ENCODE measurements at places on chromosomes 13 and 19. TPM values are rescaled to one million over a fixed set of nuclear protein-coding genes. Genes with fewer than 3 reads are reported as not detected.

The DPP9 gene
- 32.7 TPM for polyA plus RNA-seq

The LYPD3 gene
- 13.2 TPM for polyA plus RNA-seq

DNA sequence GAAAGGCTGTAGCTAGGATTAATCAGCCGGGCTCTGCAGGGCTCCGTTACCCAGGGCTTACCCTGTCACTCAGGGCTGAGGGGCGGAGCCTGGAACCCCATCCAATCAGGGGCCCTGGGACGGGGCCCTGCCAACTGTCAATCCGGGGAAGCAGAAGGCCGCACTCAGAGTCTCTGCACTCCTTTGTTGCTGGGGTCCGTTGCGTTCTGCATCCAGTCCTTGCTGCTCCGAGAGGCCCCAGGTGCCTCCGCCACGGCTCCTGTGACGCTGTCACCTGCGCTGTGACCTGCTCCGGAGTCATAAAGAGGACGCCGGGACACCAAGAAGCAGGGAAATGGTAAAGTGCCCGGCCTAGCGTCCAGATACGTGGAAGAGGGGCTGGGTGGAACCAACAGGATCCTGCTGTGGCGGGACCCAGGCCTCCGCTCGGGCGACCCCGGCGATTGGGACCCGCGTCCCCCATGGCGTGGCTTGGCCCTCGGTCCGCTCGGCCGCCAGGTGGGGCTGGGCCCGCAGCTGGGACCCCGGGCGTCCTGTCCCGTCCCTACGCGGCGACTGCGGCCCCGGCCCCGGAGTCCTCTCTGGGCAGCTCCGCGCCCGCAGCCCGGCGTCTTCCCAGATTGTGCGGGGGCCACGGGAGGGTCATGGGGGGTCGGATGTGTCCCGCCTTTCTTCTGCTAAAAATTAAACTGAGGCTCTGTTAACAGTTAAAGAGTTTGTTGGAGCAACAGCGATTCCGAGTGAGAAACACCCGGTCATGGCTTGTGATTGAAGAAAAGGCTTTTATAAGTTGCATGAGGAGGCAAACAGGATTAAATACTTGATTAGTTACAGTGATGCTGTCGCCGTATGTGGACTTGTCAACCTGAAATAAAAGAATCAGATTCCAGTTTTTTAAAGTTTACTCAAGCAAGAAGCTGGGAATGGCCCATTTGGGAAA is at the start of gene ZNF491:
Gene ZNF491 (plus strand): TSS at position 133 of the 940 bp plus-strand sequence. CDS start 7,431 bp downstream, outside the sequence.
- peak; percentile 96 for DNase-seq

DNA sequence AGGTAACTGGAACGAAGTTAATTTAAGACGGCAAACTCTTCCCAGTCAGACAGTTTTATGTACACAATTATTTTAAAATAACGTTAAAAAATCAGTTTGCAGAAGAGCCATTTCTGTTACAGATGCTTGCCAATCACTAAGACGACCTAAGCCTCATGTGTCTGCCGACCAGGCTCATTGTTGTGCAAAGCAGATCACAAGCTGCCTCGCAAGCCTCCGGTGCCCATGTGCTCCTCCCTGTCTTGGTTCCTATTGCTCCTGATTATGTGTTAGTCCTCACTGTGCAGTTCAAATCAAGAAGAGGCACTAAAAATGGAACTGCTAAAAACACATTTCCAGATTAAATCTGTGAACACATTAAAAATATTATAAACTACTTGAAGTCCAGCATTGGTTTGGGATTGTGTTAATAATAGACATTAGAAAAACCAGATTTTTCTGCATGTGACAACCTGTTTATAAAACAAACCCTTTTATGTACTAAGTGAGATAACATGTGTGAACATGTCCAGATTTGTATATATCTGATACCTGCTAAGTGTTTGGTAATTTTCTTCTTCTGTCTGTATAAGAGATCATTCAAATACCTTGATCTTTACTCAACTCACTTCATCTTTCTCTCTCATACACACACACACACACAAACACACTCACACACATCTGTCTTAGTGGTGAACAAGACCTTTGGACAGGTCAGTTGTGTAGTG is 81.9 kb upstream of the SLC15A1 start:
- no peak for DNase-seq

DNA sequence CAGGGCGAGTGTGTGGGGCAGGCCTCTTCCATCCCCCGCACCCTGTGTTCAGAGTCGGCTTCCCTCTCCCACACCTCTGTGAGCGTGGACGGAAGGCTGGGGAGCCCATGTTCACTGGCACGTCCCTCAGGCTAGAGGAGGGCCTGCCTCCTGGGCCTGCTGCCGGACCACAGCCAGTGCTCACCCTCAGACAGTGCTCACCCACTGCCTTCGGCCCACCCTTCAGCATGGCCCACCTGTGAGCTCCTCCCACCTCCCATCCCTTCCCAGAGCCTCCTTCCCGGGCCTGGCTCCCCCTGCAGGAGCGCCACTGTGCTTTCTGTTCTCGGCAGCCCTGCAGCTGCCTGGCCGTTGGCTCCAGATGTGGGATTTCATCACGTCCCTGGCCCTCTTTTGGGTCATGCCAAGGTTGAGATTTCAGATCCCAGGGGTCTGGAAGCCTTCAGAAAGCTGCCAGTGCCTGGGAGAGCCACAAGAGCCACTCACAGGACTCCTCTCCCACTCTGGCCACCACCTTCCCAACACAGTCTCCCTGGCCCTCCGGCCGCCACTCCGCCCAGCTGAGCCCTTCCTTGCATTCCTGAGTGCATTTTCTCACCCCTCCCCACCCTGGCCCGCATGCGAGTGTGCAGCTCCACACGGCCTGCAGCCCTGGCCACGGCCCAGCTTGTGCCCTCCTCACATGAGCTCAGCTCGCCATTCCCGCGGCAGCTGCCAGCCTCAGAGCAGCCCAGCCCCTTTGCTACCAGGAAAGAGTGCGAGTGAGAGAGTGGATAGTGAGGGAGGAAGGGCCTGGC is 25.3 kb downstream of the CAPN12 start:
- DNase-seq: no peak

- no peak for DNase-seq
Observed at GRCh38 chr13:78409172-78409571, 194.2 kb downstream of the POU4F1 start.

DNA sequence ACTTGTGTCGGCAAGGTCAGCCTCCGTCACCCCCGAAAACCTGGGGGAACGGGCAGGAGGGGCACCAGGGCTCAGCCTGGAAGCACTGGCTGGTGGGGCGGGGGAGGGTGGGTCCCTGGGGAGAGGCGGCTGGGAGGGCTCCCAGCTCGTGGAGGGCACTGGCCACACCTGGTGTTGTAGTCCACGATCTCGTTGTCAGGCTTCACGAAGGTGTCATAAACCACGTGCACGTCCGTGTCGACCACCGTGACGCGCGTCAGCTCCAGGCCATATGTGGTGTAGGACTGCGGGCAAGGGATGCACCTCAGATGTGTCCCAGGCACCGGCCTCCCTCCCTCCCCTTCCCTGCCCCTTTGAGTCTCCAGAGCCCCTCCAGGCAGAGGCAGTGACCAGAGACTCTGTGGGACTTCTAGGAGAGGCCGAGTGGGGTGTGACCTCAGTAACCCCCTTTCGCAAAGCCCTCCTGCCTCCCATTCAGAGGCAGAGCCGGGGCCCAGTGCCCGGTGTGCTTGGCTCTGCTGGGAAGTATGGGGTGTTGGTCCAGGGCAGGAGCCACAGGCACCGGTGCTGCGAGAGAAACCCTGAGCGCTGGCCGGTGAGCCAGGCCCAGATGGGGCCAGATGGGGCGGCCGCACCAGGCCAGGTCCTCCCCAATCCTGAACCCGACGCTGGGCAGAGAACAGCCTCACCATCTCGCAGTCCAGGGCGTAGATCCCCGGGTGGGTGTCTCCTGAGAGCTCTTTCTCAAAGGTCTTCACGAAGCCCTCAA is 4.6 kb upstream of the ATP8B3 start:
- no peak for DNase-seq

DNA sequence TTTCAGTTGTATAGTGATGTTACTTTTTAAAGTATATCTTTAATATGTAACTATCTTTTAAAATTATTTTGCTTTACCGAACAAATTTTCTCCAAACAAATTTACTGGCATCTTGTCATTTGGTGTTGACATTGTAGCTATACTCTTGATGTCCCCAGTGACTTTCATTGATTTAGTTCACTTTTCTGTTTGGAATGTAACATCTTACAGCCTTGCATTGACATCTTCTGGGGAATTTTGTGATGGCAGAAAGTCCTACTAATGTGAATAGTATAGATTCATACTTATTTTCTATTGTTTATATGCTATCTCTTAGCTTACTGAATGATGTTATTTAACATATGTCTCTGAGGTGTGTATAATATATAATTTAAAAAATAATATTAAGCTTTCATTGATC is 800.9 kb upstream of the ATXN8OS start:
- DNase-seq: no peak

- DNase-seq: no peak
Observed at GRCh38 chr19:4705413-4706131, 18.1 kb downstream of the DPP9 start.

DNA sequence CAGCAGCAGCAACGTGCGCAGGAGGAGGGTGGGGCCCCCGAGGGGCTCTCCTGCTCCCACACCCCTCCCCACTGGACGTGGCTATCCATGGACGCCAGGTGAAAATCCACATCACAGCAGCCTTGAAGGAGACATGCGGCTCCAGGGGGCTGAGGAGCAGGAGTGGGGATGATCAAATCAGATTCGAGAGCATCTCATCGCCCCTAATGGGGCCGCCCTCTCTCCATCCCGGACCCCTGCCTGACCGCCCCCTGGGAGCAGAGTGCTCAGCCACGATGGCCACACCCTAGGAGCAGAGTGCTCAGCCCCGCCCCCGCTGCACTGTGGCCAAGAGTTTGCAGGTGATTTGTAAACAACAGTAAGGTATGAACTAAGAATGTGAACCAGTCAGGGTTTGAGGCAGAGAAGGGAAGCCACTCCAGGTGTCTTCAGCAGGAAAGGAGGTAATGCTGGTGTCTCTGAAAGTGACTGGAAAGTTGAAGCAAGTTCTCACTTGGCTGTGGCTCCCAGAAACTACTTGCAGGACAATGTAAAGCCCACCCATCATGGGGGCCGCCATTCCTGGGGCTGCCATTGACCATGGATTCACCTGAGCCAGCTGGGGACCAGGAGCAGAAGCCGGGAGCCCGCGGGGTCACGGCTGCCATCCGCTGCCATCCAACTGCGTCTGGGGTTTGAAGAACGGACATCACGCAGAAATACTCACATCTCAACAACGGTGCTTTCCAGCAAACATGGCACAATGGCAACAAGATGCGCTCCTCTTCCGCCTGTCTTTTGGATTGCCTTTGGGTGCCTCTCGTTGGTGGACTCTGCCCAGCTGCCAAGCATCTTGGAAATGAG is 71.8 kb downstream of the SPACA7 start:
- DNase-seq: no peak

The ZNF835 gene
- not detected for polyA plus RNA-seq

GRCh38 chr13:53463106-53463505 is 434.5 kb downstream of the OLFM4 start:
- no peak for DNase-seq
